OCI-M1 (cell line): ENCODE measurements at places on chromosomes 5 and 9.

DNA sequence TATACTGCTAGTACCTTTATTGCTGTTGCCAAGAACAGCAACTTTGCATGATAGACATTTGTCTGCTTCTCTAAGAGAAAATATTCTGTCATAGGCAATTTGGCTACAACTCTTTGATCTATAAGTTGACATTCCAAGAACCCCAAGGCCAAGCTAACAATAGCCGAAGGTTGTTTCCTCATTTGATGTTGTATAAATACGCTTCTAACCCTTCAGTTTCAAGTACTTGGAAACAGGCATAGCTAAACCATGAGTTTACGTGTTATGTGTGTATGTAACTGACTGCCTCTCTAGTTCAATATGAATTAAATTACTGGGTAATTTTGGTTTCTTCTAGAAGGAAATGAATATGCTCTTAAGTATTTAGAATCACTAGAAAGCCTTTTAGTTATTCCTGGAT, 1034.0 kb downstream of the TLE4 start:
- no peak for DNase-seq

GRCh38 chr5:168261227-168261571, 30.2 kb upstream of the WWC1 start:
- DNase-seq = no peak

DNA sequence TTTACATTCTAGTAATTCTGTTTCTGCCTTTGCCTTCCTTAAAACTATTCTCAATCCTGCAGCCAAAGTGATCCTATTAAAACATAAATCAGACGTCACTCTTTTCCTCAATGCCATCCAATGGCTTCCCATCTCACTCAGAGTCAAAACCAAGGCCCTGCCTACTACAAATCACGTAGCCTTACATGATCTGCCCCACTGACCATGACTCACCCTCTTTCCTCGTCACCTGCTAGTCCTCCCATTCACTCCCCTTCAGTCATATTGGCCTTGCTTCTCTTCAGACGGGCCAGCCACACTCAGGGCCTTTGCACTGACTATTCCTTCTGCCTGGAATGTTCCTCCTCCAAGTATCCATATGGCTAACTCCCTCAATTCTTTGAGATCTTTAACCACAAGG, 39.0 kb upstream of the DMXL1 start:
- DNase-seq = no peak

DNA sequence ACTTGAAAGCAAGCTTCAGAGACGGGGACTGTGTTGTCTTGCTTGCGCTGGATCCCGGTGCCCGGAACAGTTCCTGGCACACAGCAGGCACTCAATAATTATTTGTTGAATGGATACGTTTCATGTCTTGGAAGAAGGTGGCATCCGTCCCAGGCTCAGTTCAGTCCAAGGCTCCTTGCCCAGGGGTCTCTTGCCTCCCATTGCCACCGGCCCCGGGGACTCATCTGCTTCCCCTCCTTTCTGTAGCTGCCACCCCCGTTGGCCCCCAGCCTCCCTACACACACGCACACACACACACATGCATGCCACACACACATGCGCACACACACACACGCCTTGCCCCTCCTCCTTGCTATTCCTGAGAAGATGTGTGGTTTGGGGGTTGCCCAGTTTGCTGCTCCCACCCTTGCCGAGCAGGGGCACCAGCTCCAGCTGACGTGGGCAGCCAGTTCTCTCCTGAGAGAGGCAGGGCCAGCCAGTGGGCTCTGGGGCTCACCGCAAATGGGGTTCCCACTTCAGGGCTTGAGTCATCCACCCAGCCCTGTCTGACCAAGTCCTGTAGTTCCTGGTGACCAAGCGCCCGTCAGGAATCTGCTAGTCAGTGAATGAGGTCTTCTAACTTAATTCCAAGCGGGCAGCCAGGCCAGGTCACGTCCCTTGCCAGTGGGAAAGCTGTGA, 41.8 kb downstream of the HK3 start:
- DNase-seq = no peak

- no peak for DNase-seq
Measured at GRCh38 chr5:148833122-148833521, 6.7 kb downstream of the ADRB2 start.

DNA sequence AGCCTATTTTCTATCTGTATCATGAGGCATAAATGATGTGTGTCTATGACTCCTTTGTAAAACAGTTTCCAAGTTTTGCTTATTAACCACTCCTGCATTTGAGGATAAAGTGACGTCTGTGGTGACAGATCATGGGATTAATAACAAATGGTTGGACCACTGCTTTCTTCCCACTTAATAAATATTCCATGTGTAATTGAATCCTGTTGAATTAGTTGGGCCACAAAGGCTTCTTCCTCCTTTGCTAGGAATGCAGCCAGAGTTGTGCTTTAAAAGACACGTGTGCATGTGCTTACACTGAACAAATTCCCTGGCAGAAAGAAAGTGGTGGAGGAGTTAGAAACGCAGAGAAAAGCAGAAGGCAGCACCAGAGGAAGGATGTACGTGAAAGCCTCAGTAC, 150.2 kb downstream of the ACTBL2 start:
- no peak for DNase-seq
